Thymus (tissue), 14 donors: ENCODE measurements at places on chromosomes 2 and 18.

DNA sequence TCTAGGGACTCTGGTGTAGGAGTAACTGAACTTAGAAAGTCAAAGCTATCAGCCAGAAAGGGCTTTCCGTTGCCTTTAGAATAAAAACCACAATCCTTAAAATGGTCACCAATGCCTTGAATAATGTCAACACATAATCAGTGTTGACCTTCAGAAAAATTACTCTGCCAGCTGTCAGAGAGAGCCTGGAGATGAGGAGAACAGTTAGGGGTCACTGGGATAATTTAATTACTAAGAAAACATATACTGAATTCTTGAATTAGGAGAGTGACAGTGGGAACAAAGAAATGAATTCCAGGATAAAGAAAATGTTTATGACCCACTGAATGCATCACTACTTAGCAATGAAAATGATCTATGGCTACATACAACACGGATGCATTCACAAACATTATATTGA is 23.4 kb upstream of the UGP2 start:
- DNase-seq, result no peak

DNA sequence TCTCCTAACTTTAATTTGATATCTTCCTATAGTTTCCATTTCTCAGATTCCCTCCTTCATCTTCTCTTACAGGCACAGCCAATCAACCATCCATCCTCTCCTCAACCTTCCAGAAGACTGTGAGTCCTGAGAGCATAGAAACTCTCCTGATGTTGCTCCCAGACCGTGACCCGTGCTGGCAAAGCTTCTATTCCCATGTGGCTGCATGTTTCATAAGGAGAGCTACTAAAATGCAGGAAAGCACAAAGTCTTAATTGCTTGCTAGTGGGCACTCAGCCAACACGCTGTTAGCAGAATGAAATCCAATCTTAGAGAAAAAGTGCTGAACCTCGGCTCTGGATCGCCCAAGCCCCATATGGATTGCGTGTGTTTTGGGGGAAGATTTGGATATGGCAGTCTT is 1244.7 kb upstream of the ZEB2 start:
- DNase-seq, result no peak

- no peak for DNase-seq
These were observed 424.2 kb downstream of the NRXN1 start for GRCh38 chr2:50607721-50608120.

GRCh38 chr18:77833807-77834206 is 584.2 kb downstream of the GALR1 start:
- DNase-seq, result no peak

GRCh38 chr2:47034973-47035609 is 119.5 kb upstream of the MCFD2 start:
- no peak for DNase-seq

GRCh38 chr2:233098618-233099017 is 38.5 kb downstream of the INPP5D start:
- no peak for DNase-seq

DNA sequence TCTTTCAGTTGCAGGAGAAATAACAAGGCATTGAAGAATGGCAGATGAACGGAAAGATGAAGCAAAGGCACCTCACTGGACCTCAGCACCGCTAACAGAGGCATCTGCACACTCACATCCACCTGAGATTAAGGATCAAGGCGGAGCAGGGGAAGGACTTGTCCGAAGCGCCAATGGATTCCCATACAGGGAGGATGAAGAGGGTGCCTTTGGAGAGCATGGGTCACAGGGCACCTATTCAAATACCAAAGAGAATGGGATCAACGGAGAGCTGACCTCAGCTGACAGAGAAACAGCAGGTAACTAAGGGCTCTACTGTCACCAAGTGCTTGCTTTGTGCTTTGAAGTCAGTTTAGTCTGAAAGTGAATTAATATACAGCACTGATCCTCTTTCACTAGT is 118.5 kb upstream of the UNC80 start:
- DNase-seq, result no peak

DNA sequence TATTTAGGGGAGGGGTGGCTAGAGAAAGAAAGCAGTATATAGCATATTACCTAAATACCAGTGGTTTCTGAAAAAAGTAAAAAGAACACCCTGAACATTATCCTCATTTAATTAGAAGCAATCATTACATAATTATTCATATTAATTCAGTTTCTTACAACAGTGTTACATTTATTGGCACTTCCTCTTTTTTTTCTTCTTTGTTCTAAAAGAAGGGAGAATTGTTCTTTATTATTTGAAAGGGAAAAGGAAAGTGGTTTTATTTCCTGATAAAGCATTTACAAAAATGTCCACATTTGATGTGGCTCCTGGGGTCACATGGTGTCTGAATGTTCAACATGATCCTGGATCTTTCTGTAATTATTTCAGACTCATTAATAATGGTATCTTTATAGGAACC is 254.9 kb upstream of the ZEB2 start:
- DNase-seq, result no peak

GRCh38 chr2:3624059-3624794 is 29.3 kb downstream of the COLEC11 start:
- DNase-seq, result no peak

DNA sequence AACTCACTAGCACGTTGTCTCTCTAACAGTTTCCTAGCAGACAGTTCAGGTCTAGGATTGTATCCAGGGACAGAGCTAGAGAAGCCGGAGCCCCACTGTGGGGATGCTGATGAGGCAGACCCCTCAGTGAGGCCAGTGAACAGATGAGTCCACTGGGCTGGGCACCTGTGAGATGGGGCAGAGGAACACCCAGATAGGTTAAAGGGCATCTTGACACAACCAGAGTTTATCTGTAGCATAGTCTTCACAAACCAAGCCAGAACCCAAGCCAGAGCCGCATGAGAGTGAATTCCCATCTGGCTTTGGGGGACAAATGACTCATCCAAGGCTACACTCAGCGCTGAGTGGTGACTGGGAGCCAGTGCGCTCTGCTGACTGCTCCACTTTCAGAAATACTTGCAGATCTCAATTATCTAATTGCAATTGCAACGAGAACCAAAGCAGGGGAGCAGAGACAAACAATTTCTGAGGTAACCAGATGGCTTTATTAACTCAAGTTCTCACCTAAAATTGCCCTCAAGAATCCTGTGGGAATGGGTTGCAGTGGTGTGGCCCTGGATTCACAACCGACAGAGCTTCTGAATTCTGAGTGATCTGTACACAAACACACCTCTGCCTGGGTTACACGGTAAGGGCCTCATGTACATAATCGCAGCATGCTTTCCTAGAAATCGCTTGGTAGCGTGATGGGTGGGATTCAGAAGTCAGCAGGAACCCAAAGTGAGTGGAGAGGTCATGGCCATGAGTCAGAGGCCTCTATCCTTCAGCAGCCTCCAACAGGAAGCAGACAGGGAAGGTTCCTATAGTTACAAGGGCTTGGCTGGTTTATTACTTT is 48.7 kb upstream of the MSH2 start:
- DNase-seq, result no peak

DNA sequence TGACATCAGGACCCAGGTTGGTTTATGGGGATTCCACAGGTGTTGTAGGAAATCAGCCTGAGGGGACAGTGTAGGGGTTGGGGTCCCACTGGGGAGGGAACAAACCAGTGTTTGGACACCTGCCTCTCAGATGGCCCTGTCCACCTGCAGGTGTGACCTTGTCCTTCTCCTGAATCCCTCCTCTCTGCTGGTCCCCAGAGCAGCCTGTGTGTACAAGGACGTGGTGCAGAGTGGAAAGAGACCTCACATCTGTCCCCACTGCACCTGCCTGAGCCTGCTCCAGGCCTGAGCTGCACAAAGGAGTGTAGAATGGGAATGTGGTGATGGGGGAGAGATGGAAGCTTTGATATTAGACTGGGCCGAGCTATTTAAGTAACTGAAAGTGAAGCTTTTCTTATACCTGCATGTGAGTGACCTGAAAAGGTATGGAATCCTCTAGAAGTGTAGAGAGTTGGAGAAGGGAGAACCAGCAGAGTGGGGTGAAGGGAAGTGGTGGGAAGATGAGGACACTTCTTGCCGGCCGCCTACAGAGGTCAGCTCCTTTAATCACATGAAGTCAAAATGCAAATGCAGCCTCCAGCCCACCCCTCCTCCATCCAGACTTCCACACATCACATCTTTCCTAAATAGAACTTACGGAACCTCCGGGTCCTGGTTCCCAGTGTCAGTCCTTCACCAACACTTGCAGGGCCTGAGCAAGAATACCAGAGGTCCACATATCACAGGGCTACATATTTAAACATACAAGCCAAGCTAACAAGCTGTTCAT is 89.3 kb upstream of the SMAD2 start:
- no peak for DNase-seq

GRCh38 chr2:6960659-6961058 is 43.4 kb downstream of the RNF144A start:
- no peak for DNase-seq

DNA sequence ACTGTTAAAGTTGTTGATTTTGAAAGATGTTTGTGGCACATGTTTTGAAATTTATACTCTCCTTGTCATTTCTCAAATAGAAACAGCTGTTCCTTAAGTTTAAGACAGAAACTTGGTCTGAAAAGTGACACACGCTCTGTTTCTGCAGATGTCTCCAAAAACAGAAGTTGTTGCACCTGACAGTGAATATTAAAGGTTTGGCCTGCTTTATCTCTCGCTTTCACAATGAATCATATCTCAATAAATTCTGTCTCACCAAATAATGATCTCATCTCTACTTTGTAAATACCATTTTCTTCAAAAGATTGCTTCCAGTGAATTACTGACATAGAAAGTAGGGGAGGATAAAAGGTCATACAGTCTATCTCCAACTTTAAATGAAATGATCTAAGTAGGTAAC is 294.9 kb upstream of the SYT4 start:
- DNase-seq, result no peak

GRCh38 chr2:69830045-69830905 is 815 bp downstream of the GMCL1 start:
- peak; percentile 35 for DNase-seq
